Stimulated activated CD4-positive, alpha-beta T cell treated with anti-CD3 and anti-CD28 coated beads, Interleukin-12 subunit alpha, Interleukin-12 subunit beta, amount 100 ng/mL, for 24 hours (primary cell): ENCODE measurements at places on chromosomes 12 and 14.

GRCh38 chr12:71282020-71282419 lies 124.2 kb upstream of the TSPAN8 start:
- no peak for DNase-seq

GRCh38 chr12:74515849-74516248 lies 21.8 kb upstream of the ATXN7L3B start:
- DNase-seq, result no peak

DNA sequence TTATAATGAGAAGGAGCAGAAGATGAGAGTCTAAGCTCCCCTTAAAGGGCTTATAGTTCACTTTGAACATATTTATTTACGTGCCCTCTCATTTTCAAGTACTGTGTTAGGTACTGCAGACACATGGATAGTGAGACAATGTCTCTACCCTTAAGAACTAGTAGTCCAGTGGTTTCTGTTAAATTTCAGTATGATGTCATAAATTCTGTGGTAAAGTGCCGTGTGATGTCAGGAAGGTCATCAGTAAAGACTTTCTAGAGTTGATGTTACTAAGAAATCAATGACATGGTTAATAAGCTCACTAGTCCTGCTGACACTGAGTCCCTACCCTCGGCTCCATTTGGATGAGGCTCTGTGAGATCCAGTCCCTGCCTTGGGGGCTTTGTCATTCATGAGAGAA lies 475.6 kb downstream of the ZFP36L1 start:
- no peak for DNase-seq

- no peak for DNase-seq
These were observed 10.7 kb downstream of the NR1H4 start for GRCh38 chr12:100484183-100484886.

DNA sequence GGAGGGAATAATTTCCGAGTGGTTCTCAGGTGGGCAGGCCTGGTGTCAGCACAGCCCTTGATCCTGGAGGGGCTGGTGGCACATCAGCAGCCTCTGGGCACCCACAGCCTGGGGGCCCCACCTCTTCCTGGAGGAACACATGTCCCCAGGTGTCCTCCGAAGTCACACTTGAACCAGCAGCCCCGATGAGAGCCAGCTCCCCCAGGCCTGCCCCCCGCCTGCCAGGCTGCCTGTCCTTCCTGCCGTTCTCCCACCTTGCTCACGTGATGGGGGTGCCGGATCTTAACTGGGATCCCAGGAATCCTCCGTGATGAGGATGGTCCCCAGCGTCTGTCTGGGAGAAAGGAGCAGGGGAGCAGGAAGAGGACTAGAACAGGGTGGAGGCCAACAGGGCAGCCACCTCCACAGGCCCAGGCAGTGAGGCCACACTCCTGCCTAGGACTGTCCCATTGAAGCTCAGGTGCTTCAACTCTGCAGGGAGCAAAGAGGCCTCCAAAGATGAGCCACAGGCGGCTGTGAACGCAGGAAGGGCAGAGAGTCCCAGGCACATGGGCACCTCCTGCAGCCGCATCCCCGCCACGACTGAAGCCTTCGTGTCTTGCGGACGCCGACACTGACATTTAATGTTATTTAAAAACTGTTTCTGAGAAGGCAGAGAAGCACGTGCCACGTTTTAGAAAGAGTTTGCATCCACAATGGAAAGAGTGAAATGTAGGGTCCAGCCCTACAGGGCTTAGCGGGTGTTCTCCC lies 77.5 kb downstream of the GALNT9 start:
- no peak for DNase-seq

DNA sequence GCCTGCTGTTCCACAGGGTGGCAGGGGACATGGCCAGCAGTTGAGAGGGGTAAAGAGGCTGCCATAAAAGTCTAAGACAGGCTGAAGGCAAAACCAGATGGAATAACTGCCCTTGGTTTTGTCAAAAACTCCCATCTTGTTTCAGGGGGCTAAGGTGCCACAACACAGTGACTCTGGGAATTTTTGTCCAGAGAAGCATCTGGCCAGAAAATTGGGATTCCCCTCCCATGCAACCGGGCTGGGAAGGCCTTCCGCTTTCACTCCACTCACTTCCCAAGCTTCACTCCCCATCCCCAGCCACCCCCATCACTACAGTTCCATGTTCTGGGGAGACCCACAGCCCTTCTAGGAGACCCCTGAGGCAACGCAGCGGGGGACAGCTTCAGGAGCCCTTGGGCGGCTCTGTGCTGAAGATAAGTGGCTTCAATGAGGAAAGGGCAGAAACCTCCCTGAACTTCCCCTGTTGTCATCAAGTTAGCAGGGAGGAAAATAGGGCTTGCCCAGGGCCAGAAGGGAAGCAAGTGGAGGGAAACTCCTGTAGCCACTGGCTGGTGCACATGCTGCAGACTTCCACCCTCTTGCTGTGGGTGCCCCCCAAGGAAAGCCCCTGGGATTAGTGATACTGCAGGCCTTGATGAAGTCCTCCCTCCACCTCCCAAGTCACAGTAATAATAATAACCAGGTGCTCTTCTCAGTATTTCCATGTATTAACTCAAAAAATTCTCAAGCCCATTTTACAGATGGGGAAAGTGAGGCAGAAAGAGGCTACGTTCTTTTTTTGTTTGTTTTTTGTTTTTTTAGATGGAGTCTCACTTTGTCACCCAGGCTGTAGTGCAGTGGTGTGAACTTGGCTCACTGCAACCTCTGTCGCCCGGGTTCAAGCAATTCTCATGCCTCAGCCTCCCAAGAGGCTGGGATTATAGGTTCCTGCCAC lies 6.0 kb downstream of the TMEM229B start:
- no peak for DNase-seq

DNA sequence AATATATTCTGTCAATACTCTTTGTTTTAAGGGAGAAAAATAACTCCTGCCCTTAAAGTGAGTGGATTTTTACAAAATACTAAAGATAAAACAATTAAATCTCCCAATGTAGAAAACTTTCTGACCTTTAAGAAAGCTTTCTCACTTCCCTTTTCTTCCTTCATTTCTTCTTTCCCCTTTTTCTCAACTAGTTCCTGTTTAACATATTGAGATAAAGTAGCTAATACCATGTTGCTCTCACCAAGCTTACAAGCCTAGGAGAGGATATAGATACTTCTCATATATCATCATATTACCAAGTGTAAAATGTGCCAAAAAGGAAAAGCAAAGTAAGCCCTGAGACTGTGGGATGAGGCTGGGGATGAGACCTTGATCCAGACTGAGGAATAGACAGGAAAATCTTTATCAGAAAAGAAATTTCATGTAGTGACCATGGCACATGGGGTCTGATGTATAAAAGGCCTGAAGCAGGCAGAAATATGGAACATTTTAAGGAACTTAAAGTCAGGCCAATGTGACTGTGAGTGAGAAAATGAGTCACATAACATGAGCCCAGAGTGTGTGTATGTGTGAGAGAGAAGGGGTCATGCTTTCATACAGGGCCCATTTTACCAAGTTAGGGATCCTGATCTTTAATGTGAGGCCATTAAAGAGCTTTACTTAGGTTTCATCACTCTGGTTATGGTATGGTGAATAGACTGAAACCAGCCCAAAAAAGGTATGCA lies 1.6 kb upstream of the RPL10L start:
- DNase-seq, result no peak

DNA sequence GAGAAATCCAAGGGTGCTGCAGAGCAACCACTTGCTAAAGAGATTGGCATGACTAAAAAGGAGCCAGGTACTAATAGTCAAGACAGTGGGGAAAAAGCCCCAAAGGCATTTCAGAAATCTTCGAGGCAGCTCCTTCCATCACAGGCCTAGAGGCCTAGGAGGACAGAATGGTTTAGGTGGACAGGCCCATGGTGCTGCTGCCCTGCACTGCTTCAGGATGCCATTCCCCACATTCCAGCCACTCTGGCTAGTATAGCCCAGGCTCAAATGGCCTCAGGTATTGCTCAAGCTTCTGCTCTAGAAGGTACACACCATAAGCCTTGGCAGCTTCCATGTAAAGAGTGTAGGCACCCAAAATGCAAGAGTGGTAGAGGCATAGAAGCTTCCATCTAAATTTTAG lies 92.9 kb downstream of the RPAP3 start:
- DNase-seq, result no peak

GRCh38 chr12:33253178-33253577 lies 186.4 kb downstream of the SYT10 start:
- no peak for DNase-seq

DNA sequence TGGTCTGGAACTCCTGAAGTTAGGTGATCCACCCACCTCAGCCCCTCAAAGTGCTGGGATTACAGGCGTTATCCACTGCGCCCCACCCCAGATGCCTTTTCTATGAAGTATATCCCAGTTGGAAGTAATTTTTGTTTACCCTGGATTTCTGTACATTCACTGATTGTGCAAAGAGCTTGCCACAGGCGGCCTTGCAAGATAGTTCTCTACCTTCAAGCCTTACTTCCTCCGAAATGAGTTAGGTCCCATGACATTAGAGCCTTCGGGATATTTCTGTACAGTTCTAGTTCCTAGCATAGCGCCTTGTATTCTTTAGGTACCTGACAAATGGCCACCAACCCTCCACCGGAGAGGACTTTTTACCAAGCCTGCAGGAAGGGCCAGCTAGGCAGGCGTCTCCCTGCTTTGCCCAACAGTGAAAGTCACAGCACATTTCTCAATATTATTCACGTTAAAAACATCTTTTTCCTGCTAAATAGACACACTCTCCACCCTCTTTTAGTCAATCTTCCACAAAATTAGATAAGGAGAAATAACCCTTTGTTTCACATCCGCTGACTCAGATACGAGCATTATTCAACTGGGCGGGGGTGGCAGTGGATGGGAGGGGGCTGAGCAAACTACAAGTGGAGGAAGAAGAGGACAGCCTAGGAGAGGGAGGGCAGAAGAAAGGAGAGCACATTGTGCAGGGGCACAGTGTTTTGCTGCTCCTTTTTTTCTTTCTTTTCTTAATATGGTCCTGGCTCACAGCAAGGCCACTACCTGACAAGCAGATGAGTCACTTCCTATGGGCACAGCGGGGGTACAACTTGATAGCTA lies 40.0 kb upstream of the CAPRIN2 start:
- no peak for DNase-seq

DNA sequence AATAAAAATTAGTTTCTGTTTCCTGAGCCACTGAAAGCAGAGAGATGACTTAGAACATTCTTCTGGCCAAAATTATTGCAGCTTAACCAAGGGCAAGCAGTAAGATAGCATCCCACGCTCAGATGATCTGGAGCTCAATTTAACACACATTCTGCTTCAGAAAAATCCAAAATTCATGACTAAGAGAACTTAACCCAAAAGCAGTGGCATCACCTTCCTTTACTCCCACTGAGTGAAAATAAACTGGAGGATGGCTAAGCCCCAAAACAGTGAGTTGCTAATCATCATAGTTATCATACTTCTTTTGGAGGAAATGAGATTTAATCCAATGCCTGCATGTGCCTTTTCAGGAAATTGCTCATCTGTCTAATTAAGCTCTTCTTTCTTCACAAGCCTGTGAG lies 195.4 kb downstream of the DUSP6 start:
- DNase-seq, result no peak

GRCh38 chr14:21087294-21088091 lies 11.0 kb downstream of the ZNF219 start:
- no peak for DNase-seq

- no peak for DNase-seq
These were observed 6.3 kb upstream of the NPAS3 start for GRCh38 chr14:32932302-32932913.

DNA sequence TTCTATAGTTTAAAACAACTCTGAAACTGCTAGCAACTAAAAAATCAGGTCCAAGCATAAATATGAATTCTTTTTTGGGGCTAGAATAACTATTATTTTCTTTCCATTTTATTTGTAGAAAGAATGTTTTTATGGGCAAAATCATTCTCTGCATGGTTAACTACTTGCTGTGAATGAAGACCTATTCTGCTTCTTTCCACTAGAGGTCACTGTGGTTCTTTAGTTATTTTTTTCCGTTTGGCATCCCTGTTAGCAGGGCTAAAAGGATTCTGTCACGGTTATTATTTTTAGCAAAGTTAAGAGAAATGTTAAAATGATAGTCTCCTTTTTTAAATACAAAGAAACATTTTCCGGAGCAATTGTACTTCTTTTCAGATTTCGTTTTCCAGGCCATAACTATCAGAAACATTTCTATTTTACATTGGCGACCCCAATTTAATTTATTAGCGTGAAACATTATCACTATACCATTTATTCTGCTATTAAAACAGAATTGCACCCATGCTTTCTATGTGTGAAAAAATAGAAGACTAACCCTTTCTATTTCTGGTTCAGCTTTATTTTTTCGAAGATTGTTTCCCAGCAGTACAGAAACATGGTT lies 404.8 kb downstream of the ATP23 start:
- DNase-seq, result no peak

DNA sequence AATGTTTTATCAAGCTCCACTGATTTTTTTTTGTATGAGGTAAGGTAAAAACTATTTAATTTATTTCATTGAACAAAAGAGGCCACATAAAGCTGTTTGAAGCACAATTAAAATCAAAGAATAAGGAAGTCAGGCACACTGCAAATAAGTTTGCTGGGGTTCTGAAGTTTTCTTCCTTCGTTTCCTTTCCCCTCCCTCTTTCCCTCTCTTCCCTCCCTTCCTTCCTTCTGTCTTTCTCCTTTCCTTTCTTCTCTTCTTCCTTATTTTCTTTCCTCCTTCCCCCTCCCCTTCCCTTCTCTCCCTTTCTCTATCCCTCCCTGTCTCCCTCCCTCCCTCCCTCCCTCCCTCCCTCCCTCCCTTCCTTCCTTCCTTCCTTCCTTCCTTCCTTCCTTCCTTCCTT lies 78.7 kb downstream of the ALX1 start:
- no peak for DNase-seq

GRCh38 chr12:94172031-94172430 lies 23.7 kb downstream of the PLXNC1 start:
- DNase-seq, result no peak

- no peak for DNase-seq
These were observed 40.0 kb downstream of the GPR65 start for GRCh38 chr14:88044776-88045446.

DNA sequence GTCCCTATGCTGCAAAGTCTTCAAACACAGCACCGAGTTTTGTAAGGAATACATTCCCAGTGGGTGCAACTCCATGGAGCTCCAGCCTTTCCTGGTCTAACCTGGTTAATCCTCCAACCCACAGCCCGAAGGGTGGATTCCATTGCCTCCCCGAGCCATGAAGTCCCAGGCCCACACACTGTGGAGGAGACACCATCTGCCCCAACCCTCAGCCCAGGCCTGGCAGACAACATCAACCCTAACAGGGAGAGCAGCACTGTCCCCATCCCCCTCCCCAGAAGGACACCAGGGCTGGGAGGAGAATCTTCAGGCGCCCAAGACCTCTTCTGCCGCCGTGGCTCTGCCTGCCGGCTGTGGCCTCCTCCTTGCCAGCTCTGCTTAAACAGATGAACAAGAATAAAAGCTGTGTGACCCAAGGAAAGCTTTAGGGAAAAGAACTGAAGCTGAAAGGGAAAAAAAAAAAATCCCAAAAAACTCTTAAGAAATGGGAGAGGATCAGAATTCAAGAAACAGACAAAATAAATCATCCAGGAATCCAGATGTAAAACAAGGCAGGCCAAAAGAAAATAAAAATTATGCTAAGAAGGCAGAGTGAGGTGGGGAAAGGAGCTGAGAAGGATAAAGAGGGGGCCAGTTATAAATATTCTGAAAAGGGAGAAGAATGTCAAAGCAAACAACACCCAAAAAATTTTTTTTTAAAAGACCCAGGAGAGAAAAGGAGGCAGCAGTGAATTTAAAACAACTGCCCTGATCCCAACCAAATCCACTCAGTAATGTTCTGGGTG lies 16.0 kb upstream of the ZFP36L1 start:
- no peak for DNase-seq
